ENCODE measurements at places on chromosomes 4 and X. TPM values are rescaled to one million over a fixed set of nuclear protein-coding genes. Genes with fewer than 3 reads are reported as not detected.

The GIMD1 gene
- not detected for total RNA-seq

DNA sequence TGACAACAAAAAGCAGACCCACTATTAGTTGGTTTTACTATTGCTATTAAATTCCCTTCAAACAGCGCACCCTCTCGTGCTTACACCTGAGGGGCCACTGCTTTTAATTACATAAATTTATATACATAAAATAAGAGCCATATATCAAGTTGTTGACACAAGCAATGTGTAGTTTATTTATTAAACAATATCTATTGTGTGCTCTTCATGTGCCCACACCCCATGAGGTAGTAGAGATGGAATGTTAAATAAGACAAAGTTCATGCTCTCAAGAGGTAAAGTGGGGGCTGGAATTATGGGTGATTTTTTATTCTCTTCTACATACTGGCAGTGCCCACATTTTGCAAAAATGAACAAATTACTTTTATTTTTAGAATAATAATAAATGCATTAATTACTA is 47.3 kb downstream of the KCNIP4 start:
- no peak overlapping the region for H3K27ac ChIP-seq
- H3K27me3 ChIP-seq, result no peaks in the 10 kb centered on the region
- no peaks in the 10 kb centered on the region for H3K4me1 ChIP-seq

- no peaks in the 10 kb centered on the region for H3K4me1 ChIP-seq
- H3K4me3 ChIP-seq, result peak overlapping the region; percentile 68
- DNase-seq, result no peak
- peak overlapping the region; percentile 85 for H3K27ac ChIP-seq
- no peaks in the 10 kb centered on the region for H3K27me3 ChIP-seq
Measured at GRCh38 chrX:134373736-134374135, 86.2 kb upstream of the HPRT1 start.

The DGAT2L6 gene
- total RNA-seq, result not detected
